ENCODE measurements at places on chromosomes 6 and 20.

DNA sequence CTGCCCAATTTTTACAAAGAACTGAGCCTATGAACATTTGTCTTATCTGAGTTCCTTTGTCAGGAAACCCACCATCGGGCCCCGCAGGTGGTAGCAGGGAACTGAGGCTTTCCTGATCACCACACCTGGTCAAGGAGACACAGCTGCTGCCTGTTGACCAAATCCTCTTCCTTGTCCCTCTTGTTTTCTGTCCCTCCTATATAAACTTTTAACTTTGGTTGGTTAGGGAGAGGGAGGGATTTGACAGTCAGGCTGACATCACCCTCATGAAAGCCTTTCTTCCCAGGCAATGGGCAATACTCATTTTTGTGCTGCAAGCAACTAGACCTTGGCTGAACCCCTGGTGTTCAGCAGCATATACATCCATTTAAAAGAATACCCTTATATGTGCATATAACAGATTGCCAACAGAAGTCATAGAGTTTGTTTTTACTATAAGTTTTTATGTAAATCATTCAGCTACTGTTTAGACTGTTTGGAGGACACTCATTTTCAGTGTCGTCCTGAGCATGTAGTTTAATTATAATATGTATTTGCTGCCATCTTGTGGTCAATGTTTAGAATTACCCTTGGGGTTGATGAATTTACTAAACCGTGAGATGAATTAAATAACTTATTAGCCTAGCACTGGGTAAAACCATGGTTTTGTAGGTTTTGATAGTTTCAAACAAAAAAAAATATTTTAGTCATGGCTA, 17.0 kb downstream of the CRISP1 start:
- peak; percentile 83 for DNase-seq

DNA sequence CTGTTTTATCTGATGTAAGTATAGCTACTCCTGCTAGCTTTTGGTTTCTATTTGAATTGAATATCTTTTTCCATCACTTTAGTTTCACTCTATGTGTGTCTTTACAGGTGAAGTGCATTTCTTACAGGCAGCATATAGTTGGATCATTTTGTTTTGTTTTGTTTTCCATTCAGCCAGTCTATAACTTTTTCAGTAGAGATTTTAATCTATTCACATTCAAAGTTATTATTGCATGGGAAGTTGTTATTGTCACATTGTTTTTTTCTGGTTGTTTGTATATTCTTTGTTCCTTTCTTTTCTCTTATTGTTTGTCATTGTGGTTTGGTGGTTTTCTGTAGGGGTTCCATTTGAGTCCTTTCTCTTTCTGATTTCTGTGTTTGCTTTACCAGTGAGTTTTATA, 151.2 kb downstream of the PDE10A start:
- no peak for DNase-seq

GRCh38 chr20:13515291-13515690, 123.4 kb downstream of the TASP1 start:
- DNase-seq: no peak

DNA sequence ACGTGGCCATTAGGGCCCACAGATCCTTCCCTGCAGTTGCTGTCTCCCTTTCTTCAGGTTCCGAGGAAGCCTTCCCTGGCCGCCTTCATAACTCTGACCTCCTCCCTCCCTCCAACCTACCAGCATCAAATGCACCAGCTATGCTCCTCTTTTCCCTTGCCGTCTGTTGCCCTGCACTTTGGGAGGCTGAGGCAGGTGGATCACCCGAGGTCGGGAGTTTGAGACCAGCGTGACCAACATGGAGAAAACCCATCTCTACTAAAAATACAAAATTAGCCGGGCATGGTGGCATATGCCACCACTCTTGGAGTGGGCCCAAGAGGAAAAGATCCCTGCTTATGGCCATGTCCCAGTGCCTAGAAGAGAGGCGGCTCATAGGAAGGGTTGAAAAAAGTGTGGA, 31.8 kb downstream of the RNASET2 start:
- no peak for DNase-seq

DNA sequence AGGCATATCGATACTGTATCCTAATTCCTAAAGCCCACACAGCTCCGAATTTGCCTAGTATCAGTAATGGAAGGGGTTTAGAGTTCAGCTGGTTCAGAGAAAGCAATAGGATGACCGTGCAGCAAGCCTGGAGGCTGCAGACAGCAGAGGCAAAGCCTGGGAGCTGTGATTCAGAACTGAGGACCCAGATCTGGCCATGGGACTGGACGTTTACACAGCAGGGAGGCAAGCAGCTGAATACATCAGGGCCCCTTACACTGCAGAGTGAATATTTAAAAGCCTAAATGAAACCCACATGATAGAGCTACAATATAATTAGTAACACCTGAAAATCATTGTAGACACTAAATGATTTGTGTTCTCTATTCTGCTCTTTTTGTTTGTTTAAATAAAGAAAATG, 38.0 kb downstream of the ELOVL2 start:
- peak; percentile 31 for DNase-seq

DNA sequence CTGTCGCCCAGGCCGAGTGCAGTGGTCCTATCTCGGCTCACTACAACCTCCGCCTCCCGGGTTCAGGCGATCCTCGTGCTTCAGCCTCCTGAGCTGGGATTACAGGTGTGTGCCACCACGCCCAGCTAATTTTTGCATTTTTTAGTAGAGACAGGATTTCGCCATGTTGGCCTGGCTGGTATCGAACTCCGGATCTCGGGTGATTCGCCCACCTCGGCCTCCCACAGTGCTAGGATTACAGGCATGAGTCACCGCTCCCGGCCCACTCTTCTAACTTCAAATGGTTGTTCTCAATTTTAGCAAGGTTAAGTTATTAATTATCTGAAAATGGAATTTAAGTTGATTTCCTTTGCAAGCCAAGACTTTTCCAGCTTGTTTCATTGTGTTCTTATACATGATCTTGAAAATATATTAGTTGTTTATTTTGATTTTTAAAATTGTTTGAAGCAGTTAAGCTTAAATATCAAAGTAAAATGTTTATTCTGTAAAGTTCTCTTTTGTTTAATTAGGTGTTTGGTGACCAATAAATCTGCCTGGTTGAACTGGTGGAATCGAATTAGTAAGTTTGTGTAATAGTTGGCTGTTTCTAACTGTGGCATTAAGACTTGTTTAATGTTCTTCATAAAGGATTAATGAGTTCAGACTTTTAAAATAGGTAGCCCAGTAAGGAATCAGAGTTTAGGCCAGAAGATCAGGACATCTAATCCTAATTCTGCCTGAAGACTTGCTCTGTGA, 2.3 kb downstream of the PM20D2 start:
- DNase-seq: no peak

DNA sequence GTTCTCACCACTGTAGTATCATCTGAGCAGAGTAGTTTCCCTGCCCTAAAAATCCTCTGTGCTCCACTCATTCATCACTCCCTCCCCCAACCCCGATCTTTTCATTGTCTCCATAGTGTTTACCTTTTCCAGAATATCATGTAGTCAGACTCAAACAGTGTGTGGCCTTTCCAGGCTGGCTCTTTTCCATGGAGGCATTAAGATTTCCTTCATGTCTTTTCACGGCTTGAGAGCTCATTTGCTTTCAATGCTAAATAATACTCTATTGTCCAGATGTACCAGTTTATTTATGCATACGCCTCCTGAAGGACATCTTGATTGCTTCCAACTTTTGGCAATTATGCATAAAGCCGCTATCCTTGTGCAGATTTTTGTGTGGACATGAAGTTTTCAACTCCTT, 235.8 kb downstream of the PHACTR1 start:
- DNase-seq: no peak

DNA sequence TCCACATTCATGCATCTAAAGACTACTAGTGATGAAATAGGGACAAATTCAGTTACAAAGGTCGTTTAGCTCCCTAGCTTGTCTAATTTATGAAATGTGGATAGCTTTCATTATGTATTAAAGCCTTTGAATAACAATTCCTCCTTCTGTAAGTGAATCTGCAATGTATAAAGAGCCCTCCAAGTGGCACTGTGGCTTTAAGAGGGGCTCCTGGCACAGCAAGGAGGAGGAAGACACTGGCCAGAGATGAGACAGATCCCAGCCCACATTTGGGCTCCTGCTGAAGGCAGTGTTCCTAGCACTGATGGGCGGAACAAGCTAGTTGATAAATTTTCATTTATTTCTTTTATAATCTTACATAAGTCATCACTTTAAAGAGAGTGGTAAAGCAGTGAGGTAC, 17.6 kb upstream of the FUCA2 start:
- peak; percentile 12 for DNase-seq

- DNase-seq: no peak
These were observed 14.6 kb downstream of the EPB41L2 start for GRCh38 chr6:131048459-131048858.

- no peak for DNase-seq
These were observed 9.6 kb downstream of the FAM83B start for GRCh38 chr6:54856129-54856528.

DNA sequence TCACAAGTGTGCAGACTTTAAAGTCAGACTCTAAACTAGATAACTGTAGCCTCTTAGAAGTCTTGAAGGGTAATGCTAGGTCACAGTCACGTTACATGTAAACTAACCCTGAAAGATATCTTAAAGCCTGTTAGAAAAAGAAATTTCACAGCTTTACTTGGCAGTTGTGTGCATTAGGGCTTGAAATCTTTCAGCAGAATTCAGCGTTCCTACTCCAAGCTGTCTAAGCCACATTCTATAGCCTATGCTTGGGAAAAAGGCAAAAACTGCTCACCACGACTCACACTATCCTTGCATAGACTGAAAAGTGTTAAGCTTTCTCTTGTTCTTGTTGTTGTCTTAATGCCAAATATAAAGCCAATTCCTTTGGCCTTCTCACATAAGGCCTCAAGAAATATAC, 338.0 kb upstream of the SASH1 start:
- no peak for DNase-seq

- DNase-seq: no peak
These were observed 122.7 kb downstream of the MMS22L start for GRCh38 chr6:97160280-97160679.

DNA sequence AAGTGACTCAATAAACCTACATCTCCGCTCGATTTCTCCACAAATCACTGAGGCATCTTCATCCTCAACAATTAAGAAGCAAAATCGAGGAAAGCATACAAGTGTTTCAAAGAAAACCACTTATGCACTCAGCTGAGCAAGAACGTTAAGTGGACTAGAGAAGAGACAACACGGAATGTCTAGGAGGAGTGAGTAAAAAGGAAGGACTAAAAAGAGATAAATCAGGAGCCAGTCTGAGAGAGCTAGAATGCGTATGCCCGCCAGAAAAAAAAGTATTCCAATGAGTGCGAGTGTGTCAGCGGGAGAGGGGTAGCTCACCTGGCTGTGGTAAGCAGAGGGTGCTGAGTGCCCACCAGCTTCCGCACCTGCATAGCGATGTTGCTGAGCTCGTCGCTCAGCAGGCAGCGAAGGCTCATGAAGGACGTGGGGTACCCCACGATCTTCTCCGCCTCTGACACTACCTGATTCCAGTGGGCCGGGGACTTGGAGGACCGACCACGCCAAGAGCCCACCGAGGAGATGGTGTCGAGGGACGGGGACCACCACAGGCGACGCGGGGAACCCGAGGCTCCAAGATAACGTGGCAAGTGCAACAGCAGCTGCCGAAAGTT, 587 bp downstream of the PDSS2 start:
- DNase-seq: peak; percentile 44

- DNase-seq: no peak
These were observed 67.4 kb downstream of the AIG1 start for GRCh38 chr6:143127941-143128680.

DNA sequence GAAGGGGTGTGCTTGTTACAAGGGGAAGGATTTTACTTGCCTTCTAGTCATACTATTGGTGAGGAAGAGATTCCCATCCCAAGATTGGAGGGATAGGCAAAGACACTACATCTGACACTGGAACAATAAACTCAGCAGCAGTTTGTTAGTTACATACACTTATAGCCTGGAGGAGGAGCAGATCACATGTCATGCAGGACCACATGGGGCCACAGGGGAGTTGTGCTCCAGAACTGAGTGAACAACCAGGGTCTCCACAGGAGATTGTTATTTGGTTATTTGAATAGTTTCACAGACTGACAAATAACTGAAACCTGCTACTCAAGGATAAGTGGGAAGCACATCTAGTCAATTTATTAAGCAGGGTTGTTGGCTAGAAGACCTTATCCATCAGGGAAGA, 559.4 kb upstream of the MANEA start:
- DNase-seq: no peak

DNA sequence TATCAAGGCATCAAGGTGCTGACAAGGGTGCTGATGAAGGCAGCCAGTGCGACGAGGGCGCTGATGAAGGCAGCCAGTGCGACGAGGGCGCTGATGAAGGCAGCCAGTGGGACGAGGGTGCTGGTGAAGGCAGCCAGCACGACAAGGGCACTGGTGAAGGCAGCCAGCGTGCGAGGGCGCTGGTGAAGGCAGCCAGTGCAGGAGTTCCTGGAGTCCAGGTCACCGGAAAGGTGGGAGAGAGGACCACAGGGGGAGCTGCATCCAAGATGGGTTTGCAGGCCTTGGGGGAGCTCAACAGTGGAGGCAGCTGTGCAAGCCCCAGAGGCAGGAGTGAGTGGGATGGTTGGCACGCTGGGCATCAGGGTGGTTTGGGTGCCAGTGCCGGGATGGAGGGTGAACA, 176.3 kb downstream of the TBXT start:
- DNase-seq: no peak

DNA sequence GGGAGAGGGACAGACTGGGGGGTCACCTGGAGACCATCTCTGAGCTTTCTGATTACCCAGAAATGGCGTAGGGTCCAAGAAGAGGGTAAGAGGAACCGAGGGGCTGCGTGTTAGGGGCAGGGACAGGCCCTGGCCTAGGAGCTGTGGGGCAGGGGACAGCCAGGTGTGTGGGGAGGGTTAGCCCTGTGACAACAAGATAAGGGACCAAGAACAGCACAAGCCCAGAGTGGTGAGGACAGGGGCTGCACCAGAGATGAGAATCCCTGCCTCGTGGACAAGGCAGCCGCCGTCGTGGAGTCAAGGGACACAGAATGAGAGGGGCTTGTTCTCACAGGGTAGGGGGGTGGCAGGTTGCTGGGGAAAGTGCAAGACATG, 449 bp upstream of the AVP start:
- DNase-seq: no peak
